Stimulated activated CD4-positive, alpha-beta T cell treated with anti-CD3 and anti-CD28 coated beads, Interleukin-12 subunit alpha, Interleukin-12 subunit beta, amount 100 ng/mL, for 24 hours (primary cell): ENCODE measurements at places on chromosomes 5 and 9.

- DNase-seq, result no peak
These were observed 84.3 kb upstream of the SHB start for GRCh38 chr9:38153152-38153909.

- no peak for DNase-seq
These were observed 402.7 kb upstream of the TNC start for GRCh38 chr9:115520646-115521045.

DNA sequence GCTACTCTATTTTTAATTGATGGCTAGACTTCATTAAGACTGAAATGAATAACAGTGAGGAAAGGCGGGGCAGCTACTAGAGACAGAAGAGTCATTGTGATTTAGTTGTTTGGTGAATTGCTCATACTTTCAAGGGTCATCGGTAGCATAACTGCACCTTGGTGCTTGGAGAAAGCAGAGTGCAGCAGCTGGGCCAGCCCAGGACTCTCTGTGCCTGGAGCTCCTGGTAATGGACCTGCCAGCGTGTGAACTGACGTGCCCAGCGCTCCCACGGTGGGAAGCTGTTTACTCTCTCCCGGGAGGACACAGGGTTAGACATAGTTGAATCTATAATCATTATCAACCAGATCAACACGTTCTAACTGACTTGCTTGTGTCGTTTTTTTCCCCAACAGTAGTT lies 42.9 kb downstream of the LURAP1L start:
- no peak for DNase-seq

- no peak for DNase-seq
These were observed 66.1 kb downstream of the GADD45G start for GRCh38 chr9:89670801-89671434.

DNA sequence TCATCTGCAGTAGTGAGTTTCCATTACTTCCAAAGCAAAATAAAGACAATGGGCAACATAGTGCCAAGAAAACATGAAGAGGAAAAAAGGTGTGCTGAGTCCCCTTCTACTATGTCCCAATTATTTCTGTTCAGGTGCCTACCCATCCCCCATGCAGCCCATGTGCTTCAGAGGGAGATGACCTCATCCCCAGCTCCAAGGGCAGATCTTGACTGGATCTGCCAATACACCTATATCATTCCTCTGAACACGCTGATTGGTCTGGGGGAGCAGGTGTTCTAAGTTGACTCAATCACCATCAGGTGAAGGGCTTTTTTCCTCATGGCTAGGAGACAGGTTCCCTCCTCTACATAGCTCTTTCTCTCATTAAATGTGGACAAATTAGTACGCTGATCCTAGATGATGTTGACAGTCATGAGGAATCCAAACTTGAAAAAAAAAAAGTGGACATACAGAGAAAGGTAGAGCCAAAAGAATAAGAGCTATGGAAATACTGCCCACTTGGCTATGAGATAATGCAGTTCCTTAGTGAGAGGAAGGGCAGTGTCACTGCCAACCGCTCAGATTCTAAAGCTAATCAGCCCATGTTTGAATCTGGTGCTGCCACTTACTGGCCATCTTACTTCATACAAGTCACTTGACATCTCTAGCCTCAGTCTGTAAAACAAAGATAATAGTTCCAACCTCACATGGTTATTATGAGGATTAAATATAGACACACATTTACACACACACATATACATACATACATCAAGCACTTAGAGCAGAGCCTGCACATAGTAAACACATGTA lies 23.1 kb downstream of the PRELID2 start:
- no peak for DNase-seq

- no peak for DNase-seq
These were observed 9.9 kb upstream of the TRIM36 start for GRCh38 chr5:115179394-115180164.

GRCh38 chr5:71013575-71013974 lies 11.6 kb downstream of the NAIP start:
- no peak for DNase-seq

- DNase-seq, result no peak
These were observed 158.4 kb downstream of the PPP2R2B start for GRCh38 chr5:146720107-146720506.

DNA sequence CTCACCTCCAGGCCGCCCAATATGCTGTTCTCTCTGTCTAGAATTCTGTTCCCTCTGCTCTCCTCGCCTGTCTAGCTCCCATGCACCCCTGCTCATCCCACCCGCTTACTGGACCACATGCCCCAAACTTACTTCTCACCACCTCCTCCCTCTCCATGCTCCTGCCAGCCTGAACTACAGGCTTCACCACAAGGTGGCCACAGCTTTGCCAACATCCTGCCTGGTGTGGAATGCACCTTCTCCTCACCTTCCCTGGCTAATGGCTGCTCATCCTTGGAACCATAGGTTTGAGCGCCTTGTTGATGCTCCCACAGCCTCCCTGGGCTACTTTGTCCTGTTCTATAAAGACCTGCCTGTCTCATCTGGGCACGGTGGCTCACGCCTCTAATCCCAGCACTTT lies 9.6 kb downstream of the LAMC3 start:
- DNase-seq, result no peak

GRCh38 chr9:36823466-36823865 lies 210.6 kb downstream of the PAX5 start:
- DNase-seq, result no peak

GRCh38 chr9:15882328-15882727 lies 329.5 kb downstream of the CCDC171 start:
- no peak for DNase-seq

DNA sequence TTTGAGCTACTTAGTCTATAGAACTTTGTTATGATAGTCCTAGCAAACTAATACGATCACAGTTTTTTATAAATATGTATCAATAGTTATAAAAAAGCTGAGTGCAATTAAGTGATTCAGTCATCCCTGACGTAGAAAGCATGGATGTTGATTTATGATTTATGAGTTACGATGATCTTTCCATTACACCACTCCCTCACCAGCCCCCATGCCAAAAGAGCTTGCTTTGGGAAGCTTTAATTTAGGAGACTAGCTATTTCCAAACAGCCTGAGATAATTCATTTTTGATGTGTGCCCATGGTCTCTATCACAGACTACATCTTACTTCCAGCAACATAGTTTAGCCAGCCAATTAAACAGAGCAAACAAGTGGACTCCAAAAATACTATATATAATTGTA lies 256.8 kb downstream of the GABRG2 start:
- no peak for DNase-seq

DNA sequence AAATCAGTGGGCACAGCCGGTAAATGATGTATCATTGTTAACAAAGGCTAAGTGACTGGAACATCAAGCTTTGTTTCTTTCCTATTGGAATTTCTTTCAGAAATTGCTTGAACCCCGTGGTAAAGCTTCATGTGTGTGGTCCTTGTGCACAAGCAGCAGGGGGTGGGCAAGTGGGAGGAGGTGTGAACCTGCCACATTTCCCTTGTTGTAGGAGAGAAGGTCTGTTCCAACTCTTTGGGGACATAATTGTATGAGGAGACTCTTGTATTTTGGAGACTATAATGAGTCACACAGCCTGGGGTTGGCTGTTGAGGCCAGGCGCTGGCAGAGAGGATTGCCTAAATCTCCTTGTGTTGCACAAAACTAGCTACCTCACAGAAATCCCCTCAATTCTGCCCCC lies 620.5 kb downstream of the IRX1 start:
- DNase-seq, result no peak

DNA sequence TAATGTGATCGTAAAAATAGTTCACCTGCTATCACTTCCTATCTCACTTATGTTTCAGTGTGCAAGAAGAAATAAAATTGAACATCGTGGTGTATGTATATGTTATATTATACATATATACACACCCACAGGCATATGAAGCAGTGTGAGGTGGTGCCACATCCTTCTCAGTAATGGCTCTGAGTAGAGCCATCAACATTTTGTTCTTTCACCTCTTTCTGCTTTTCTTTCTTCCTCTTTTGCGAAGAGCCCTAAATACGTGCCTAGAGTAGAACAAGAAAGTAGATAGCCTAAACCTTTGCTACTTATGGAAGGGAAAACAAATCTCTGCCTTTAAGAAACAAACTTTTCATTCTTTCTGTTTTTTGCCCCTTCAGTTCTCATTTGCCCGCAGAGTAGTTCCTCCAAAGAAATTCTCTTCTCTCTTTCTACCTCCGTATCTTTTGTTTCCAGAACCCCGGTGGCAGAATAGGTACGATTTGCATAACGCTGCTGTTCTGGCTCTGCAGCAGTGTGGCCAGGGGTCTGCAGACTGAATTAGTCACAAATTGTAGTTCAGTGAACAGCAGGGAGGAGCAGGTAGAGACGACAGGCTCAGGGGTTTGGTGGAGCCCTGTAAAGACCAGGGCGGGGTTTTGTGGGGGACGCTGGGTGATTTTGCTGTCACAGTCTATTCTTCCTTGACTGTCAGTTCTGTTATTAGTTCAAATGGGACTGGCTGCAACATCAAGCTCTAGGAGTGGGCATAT lies 40.5 kb upstream of the PJA2 start:
- no peak for DNase-seq
